ENCODE measurements at places on chromosomes 2 and 18. TPM values are rescaled to one million over a fixed set of nuclear protein-coding genes. Genes with fewer than 3 reads are reported as not detected.

DNA sequence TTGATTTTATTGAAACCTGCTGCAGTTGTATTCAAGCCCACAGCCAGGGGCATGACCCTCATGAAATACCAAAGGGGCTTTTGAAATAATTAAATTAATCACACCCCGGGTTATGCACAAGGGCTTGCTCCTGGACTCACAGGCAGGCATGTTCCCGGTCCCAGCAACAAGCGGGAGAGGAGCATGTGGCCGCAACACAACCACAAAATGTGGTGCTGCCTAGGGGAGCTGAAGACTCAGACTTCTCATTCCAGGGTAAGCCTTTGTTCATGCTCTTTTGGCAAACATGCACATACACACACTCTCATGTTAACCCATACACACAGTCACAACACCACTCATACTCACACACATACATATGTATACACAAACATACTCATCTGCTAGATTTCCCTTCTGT, 233.7 kb upstream of the SMAD2 start:
- no peak for DNase-seq

GRCh38 chr2:68878753-68879152, 7.6 kb upstream of the BMP10 start:
- DNase-seq: no peak

DNA sequence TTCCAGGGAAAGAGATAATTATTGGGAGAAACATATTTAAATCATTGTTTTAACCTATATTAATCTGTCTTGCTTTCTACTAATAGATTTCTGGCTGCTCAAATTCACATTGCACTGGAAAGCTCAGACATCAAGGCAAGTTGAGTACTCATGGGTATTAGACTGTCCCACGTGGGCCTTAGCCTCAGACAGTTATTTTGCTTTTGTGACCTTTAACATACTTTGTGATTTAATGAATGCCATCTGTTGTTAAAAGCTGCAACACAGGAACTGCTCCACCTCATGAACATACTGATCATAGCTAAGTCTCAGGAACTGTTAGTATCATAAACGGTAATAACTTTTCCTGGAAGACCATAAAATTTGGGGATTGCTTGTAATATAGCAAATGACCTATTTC, 2.7 kb upstream of the LCT start:
- DNase-seq: peak; percentile 59

DNA sequence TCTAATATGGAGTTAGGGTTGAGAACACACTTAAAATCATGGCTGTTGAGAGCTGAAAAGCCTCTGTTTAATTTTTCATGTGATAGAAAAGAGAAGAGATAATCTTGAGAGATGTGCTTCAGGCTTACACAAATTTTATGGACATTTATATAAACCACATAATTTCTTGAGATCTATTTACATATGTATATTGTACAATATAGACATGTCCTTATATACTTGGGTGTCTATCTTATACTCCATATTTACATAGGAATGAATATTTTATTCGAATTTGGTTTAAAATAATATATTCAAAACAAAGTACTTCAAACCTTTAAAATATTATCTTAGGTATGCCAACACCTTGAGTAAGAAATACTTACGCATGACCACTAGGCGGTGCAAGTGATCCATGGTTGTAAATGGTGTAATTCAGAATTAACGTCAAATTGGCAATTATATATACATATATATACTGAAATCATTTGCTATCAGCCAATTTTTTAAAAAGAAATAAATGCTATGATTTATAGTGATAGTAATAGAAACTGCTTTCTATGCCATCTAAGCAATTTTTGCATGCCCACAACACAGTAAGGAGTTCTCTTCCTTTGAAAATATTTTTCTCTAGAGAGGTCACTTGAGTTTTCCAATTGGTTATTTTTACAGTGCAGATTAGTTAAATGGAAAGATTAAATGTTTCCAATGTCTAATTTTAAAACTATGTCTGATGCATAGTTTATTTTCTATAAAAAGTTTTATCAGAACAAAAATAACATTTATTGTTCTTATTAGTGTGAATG, 37.6 kb upstream of the SPAG16 start:
- peak; percentile 18 for DNase-seq

GRCh38 chr2:111994042-111994441, 61.0 kb upstream of the TMEM87B start:
- no peak for DNase-seq

DNA sequence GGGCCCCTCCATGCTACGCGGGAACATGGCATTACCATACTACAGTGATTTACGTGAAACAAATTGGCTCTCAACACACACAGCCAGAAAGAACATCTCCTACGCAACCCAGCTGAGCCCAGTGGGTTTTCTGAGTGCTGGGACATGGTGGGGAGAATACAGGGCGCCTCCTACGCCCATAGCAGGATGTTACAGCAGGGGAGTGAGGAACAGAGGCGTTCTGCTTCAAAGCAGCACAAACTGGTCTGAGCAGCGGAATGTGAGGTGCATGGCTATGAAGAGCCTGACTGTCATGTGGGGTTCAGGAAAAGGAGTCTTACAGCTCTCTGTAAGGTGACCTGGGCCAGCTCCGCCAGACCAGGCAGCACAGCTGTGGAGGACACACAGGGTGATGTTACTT, 108.6 kb upstream of the REV1 start:
- DNase-seq: no peak

- no peak for DNase-seq
These were observed 88.4 kb downstream of the CTIF start for GRCh38 chr18:48627216-48627615.

GRCh38 chr2:200798514-200798913, 13.2 kb upstream of the BZW1 start:
- no peak for DNase-seq

DNA sequence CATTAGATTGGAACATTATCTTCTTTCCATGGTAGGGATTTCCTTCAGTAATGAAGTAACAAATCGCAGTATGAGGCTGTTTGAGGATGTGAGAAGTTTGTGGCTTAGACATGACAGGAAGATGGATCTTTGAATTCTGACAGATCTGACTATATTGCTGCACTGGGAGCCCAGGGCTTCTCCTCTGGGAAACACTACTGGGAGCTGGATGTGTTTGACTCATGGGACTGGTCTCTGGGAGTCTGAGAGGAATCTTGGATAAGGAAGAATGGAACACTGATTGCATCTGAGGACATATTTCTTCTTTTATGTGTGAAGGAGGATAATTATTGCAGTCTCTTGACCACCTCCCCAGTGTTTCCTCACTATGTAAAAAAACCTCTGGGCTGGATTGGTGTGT, 77.2 kb upstream of the ST6GAL2 start:
- DNase-seq: no peak

- DNase-seq: no peak
These were observed 45.2 kb downstream of the PCBP1 start for GRCh38 chr2:70132244-70133126.

DNA sequence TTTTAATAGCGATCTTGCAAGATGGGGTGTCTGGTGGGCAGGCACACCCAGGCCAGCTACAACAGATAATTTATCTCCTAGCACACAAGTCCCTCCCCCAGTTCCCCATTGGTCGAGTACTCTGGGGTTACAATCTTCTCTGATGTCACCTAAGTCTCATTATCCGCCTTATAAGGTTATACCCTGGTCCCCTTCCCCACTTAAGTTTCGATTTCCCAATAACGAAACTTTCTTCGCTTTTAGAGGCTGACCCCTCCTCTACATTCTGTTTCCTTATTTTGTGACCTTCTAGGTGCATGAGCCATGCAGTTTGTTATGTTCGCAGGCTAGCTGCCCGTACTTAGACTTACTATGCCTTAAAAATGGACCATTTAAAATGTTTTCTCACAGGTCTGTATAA, 180.1 kb downstream of the CAPN13 start:
- no peak for DNase-seq

REG3G gene
- polyA plus RNA-seq: not detected

DNAJC5G gene
- not detected for polyA plus RNA-seq

PID1 gene
- polyA plus RNA-seq: 1.8 TPM

TEX44 gene
- not detected for polyA plus RNA-seq
